ENCODE measurements at places on chromosomes 2 and 18.

DNA sequence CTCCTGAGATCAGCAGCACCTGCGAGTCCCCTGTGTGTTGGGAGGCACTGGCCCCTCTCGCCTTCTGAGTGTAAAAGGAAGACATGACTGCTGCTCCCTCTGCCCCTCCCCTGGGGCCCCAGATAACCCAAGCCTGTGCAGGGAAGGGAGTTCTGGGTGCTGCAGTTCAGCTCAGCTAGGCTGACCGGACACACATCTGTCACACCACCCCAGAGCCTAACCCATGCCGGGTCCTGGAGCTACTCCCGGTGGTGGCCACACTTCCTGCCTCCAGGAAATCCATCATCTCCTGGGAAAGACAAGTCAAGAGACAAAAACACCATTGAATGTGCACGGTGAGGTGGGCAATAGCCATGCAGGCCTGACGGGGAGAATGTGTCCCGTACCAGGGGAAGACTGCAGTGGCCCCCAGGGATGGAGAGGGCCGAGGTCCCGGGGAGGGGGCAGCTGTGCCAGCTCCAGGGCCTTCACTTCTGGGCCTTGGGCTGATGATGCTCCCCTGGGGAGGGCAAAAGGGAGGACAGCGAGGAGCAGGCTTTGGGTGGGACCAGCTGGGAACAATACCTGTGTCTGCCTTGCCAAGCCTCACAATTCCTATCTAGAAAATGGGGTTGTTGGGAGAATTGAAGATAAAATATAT lies 210.6 kb downstream of the TFCP2L1 start:
- no peak for DNase-seq

- DNase-seq = no peak
These were observed 356.2 kb downstream of the GPD2 start for GRCh38 chr2:156792242-156792840.

DNA sequence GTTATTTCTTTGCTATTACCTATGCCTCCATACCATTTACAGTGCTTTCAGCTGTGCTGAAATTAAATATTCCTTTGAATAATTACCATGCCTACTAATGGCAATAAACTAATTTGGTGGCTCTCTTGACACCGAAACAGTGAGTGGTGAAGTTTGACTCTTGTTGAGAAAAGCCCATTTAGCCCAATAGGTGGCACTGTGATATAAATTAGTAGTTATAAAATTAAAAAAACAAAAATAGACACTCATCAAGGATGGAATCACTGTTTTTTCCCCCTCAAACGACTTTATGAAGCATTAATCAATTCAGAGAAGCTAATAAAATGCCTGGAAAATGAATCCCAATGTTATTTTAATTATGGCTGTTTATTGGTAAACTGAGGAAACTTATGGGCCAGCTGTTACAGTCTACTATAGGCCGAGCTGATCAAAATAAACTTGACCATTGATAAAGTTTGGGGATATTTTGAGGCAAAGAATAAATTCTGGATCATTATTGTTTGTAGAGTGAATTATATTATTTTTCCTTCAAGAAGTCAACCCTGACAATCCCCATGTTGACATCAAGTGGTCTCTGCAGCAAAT lies 339.6 kb downstream of the TRIB2 start:
- no peak for DNase-seq

DNA sequence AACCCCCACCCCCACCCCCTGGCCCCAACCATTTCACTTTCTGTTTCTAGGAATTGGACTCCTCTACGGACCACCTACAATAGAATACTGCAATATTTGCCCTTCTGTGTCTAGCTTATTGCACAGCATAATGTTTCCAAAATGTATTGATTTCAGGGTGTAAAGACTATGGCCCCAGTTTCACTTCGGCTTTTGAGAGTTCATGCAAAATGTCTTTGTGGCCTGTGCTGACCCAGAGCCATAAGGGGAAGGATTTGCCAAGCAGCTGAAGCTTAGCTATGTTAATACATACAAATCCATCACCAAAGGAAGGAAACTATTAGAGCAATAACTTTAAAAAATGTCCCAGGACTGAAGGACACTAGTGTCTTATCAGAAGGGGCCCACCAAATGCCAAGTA lies 11.2 kb upstream of the ATP9B start:
- DNase-seq = no peak

- no peak for DNase-seq
These were observed 295.9 kb upstream of the LINC00305 start for GRCh38 chr18:64444819-64445218.

Data from forelimb muscle (tissue), 1 donor.